ENCODE measurements at places on chromosomes 6 and 20.

GRCh38 chr6:106752641-106753040 is 123.3 kb downstream of the QRSL1 start:
- DNase-seq, result no peak

- DNase-seq, result peak; percentile 90
These were observed at the start of gene CFB for GRCh38 chr6:31945507-31946369. CFB (plus strand) TSS chr6:31946095; CDS start chr6:31946222, 127 bp downstream.

DNA sequence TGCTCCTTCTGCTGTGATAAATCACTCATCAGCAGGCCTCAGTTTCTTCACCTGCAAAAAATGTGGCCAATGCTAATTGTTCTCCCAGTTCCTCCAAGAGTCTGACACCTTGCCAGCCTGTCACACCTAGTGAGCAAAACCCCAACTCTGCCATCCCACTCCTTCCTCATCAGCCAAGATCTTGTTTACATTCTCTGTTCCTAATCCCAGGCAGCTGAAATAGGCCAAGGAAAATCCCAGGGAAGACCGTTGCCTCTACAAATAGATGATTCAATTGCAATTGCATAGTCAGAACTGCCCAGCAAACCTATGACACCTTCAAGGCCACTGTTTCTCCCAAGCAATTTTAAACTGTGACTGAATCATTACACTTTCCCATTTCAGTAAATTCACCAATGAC is 78.7 kb downstream of the GMDS start:
- no peak for DNase-seq

GRCh38 chr6:158759966-158760617 is 59.1 kb downstream of the EZR start:
- no peak for DNase-seq

- DNase-seq, result no peak
These were observed 111.8 kb upstream of the FRMD1 start for GRCh38 chr6:168190646-168191443.

GRCh38 chr6:98724537-98724936 is 109.8 kb upstream of the POU3F2 start:
- no peak for DNase-seq

GRCh38 chr20:36959242-36959641 is 7.7 kb upstream of the SAMHD1 start:
- no peak for DNase-seq

DNA sequence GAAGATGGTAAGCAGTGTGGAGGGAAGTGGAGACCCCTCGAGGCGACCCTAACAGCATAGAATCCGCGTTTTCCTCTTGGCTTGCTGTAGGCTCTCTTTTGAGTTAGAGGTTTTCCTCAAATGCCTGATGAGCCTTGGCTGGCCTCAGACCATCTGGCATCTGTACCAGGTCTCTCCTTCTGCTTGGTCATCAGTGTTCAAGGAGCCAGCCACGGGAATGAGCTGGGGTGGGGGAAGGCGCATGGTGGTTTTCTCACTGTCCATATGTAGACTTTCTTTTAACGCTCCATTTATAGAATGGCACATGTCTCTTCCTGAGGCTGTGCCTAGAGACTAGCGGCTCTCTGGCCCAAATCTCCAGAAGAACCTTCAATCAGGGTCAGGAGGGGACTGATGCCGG is 8.1 kb upstream of the GUCA1A start:
- no peak for DNase-seq

- no peak for DNase-seq
These were observed 111.1 kb downstream of the TBC1D32 start for GRCh38 chr6:121223212-121223611.

- DNase-seq, result no peak
These were observed 772.7 kb downstream of the MAFB start for GRCh38 chr20:39916236-39916765.

DNA sequence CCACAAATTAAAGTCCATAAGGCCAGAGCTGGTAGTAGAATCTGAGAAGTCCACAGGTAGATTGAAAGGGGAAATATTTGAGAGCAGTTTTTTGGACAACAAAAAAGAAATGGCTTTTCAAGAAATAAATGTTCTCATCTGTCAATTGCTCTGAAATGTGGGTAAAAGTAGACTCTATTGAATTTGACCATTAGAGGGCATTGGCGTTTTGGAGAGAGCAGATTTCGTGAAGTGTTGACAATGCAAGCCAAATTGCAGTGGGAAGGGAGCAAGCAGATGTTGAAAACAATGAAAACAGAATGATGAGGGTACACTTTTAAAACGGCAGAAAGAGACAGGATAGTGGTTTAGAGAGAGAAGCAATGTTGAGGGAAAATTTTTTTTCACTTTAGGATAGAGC is 149.1 kb upstream of the FAM83B start:
- no peak for DNase-seq

DNA sequence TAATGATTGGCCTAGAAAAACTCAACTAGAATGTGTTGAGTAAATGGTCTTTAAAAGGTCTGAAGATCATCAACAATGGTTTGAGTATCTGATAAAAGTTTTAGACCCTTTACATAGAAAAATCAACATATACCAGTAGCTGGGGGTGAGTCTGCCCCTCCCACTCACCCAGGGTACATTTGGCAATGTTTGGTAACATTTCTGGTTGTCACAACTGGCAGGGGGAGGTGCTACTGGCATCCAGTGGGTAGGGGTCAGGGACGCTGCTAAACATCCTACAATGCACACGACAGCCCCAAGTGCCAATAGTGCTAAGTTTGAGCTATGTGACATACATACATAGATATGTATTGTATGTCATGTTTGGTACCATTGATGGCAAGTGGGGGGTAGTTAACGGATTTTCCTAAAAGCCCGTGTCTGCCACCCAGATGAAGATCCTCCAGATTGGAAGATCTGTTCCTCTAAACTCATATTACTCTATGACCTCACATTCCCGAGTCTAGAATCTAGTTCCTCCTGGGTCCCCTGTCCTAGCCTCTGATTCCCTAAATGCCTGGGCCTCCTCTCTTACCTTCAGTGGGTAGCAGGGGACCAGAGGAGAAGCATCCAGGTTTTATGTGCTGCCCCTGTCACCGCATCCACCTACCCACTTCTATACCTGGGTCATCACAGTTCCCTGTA is 2.5 kb upstream of the MMP9 start:
- DNase-seq, result peak; percentile 62

DNA sequence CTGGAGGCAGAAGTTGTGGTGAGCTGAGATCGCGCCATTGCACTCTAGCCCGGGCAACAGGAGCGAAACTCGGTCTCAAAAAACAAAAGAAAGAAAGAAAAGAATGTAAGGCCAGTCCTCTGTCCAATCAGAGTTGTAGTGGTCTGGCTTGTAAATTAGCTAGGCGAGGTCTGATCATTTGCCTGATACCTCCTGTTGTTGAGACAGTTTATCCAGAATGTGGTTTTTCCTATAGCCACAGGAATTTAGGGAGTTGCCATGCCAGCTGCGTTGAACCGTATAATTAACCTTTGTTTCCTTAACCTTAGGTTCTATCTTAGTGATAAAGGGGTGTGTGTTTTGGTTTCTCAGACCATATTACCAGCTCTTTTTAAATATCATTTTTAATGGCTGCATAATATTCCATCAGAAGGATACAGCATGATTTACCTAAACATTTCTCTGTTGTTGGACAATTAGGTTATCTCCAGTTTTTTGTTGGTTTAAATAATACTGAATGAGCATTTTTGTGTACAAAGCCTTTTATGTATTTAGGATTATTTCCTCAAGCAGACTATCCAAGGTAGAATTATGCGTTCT is 11.7 kb upstream of the PPARD start:
- DNase-seq, result peak; percentile 17

GRCh38 chr20:37283530-37284195 is 5.8 kb upstream of the MANBAL start:
- no peak for DNase-seq

Data from suppressor macrophage treated with lipopolysaccharide for 1 hour (primary cell).